ENCODE measurements at places on chromosomes 11 and 22.
A peak's percentile ranks its signal among the peaks of the same experiment; 100 is the strongest.

DNA sequence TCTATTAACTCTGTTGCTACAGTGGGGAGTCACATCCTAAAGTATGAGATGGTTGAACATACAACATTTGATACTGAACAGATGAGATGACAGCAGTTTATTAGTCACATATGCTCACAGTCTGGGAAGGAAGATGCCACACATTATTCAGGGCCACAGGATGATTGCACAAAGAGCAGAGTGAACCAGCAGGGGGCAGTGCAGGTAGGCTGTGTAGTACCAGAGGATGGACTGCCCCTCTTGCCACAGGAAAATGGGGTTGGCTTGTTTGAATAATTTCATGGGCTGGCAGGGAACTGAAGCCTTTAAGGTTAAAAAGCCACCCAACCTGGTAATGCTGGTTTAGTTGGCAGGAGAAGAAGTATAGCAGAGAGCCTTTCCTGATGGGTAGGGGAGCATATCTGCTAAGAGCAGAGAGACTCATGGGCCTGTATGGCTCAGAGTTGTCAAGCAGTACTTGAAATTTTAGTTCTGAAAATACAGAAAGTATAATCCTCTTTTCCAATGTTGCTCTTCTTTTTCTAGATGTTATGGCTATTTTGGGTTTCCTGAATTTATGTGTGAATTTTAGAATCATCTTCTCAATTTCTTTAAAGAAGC, 180.4 kb upstream of the B3GAT1 start:
- DNase-seq: no peak

DNA sequence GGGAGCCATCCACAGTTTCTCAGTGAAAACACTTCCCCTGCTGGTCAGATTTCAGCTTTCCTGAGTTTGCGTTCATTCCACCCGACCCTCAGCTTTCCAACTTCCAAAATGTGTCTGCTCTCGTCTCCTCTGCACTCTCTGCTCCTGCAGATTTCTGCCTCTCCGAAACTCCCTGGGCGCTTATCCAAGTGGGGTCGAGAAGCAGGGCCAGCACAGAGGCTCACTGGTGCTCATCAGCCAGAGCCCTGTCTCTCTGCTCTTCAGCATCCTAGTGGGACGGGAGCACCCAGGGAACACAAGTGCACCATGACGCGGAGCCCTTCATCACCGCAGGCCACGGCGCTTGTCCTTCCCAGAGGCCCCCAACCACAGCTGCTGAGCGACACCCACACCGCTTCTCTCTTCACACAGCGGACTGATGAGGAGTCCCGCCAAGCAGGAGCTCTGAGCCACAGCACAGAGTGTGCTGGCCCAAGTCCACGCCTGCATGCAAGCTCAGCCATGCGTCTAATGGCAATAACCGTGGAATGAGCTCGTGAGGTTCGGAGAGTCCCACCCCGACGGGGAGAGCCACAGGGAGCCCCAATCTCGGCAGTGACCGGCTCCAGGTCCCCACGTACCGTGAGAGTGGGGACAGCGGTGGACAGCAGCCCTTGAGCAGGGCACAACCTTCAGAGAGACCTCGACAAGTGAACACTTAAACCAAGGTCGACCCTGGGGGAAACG, 27.9 kb upstream of the MOB2 start:
- DNase-seq: no peak

GRCh38 chr11:8233691-8234424, 29.8 kb downstream of the LMO1 start:
- DNase-seq: peak; percentile 12

- peak; percentile 57 for DNase-seq
These were observed 1.7 kb upstream of the RHOD start for GRCh38 chr11:67054836-67055523.

DNA sequence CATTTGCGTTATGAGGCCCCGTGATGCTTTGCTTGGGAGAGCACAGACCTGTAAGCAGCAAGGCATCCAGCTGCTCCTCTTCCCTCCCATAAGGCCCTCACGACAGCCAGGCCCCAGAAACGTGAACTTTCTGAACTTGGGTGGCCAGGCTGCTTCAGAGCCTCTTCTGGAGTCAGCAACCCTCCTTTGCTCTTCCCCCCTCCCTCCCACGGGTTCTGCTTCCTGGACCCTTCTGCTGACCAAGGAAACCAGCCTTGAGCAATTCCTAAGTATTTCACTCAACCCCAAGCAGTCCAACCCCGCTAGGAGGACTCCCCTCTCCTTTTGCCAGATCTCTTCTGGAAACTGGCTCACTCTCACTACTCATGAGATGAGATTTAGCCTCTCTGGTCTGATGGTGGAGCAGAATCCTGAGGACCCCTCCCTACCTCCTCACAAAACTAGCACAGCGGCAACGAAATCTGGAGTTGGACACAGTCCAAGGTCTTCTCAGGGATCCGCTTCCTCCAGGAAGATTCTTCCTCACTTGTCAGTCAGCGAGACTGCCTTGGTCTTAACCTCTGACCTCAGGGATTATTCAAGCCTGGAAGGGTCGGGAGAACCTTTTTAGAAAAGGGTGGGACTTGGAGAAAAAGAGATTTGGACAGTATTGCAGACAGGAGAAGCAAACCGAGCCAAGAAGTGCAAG, 86.2 kb downstream of the UBASH3B start:
- DNase-seq: peak; percentile 31

DNA sequence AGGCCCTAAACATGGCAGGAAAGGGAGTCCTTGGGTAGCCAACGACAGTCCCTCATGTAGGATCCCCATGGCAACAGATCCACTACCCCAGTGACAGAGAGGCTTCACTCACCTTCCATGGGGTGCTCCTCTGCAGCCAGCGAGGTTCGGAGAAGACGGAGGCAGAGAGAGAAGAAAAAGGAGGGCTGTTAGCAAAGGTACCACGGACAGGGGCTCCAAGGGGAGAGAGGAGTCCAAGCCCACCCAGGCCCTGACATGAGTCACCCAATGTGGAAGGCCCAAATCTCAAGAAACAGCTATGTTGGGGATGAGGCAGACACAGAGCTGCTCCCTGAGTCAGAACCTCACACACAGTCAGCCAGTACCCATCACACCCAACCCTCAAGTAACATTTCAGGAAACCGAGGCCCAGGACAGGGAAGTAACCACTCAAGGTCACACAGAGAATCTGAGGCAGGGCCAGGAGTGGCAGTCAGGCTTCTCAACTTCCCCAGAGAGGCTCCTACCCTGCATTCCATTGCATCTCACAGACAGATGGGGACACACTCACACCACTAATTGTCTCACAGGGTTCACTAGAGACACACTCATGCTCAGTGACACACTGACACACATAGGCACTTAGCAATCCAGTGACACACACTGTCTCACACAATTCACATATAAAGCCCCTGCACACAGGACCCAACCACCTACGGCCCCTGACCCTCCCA, 25.2 kb downstream of the NRXN2 start:
- no peak for DNase-seq

GRCh38 chr11:62427630-62428233, 8.9 kb downstream of the SCGB1A1 start:
- DNase-seq: peak; percentile 71

DNA sequence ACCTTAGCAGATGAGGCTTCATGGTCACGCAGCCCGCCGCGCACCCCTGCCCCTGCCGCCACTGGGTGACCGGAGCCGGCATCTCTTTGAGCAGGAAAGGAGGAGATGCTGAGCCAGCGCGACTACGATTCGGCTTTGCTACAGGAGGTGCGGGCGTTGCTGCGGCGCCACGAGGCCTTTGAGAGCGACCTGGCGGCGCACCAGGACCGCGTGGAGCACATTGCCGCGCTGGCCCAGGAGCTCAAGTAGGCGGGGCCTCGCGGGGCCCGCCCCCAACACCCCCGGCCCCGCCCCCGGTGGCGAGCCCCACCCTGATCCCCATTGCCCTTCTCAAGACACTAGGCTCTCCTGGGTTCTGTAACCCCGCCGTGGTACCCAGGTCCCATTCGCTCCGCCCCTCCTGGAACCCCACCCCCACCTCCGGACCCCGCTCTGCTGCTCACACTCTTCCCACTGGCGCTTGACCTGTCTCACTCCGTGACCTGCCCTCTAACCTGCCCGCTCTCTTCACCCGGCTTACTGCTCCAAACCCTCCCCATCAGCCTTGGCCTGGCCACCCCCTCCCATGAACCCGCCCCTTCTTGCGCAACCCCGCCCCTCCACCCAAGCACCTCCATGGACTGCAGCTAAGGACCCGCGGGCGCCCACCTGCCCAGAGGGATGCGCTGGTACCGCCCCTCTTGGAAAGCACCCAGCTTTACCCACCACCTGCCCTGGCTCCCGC, 9.1 kb downstream of the CTSF start:
- DNase-seq: no peak

All from AG10803 (cell line).